ENCODE measurements at places on chromosomes 5 and 9.

- DNase-seq: no peak
These were observed 548.5 kb downstream of the MTRR start for GRCh38 chr5:8417316-8418048.

- DNase-seq: no peak
These were observed 13.4 kb downstream of the UBE2QL1 start for GRCh38 chr5:6461793-6462650.

DNA sequence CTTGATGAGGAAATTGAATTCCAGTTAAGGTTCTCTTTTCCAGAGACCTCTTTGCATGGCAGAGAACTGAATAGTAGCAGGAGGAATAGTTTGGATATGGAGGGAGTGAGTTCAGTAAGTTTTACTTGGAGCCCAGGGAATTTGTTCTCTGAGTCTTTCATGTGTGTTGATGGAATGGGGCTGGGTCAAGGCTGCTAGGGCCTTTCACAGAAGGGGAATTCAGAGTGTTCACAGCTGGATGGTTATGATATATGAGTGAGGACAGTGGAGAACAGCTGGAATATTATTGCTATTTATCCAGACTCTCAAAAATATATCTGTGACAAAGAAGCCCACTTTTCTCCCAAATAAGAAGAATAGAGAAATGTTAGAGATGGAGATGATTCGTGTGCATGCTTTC lies 372.8 kb downstream of the PLK2 start:
- DNase-seq: no peak

DNA sequence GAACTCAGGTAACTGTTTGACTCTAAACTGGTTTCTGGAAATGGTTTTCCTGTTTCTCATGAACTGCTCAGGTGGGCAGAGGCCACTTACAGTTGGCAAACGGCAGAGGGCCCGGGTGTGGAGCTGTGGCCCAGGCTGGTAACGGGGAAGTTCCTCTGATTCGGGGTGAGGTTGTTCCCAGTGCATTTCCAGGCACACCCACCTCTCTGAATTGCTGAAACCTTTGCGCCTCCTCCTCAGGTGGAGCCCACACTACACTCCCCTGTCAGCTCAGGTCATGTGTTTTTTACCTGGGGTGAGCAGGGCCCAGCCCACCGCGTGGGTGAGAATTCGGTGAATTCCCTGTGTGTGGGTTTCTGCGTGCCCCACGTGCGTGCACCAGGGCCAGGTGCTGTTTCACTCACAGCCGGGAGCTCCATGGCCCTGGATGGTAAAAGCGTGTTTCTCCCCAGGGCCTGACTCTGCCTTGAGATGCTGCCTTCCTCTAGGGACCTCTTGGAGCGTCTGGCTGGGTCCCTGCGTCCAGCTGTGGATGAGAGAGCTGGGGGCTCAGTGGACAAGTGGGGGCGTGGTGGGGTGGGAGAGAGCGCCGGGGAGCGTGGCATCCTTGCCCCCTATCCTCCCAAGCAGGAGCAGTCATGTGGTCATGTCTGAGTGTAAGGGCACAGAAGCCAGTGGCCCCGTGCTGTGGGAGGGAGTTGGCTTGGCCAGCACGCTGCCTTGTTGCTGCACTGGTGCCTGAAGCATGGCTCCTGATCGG lies 33.5 kb upstream of the LPCAT1 start:
- DNase-seq: no peak

DNA sequence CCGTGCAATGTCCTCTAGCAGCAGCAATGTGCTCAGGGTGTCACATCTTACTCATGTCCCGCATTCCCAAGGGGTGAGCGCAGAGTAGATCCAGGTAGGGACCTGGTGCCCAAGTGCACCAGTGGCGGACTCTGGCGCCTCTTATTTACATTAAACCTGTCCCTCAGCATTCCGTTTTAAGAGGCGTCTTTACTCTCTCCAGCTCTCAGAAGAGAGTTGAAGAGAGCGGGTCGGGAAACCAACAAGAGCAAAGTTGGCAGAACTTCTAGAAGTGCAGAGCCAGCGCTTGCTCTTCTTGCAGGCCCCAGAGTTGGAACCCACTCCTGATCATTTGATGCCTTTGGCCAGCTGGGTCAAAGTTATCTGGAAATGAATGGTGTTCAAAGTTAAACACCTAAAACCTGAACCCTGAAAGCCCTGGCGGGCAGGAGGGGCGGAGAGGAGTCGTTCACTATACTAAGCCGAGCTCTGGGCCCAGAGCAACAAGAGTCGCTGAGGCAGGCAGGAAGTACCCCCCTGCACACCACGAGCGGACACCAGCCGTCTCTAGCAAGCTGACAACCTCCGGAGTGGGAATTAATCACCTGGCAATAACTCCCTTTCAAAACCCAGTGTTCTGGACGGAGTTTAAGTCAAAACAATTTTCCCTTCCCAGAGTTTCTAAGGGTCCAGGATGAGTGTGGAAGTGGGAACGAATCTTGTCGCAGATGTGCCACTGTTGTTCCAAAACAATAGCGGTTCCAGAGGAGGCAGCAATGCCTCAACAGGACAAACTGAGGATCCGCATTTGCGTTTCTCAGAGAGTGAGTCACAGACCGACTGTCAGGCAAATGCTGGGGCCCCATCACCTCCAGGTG lies 122.8 kb downstream of the TMEM161B start:
- DNase-seq: no peak

DNA sequence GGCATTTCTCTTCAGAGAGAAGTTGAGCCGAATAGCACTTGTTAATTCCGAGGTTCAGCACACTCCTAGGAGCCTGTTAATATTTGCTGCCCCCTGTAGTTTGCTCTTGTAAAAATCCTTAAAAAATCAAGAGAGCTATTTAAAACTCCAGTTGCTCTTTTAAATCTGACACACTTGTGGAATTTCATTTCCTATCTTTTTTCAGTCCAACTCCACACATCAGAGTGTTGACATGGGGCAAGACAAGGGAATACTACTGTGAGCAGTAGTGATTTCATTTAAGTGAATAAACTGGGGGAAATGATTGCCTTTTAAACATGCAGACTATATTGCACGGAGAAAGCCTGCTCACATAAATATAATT lies 1096.3 kb upstream of the DMAC1 start:
- DNase-seq: no peak

DNA sequence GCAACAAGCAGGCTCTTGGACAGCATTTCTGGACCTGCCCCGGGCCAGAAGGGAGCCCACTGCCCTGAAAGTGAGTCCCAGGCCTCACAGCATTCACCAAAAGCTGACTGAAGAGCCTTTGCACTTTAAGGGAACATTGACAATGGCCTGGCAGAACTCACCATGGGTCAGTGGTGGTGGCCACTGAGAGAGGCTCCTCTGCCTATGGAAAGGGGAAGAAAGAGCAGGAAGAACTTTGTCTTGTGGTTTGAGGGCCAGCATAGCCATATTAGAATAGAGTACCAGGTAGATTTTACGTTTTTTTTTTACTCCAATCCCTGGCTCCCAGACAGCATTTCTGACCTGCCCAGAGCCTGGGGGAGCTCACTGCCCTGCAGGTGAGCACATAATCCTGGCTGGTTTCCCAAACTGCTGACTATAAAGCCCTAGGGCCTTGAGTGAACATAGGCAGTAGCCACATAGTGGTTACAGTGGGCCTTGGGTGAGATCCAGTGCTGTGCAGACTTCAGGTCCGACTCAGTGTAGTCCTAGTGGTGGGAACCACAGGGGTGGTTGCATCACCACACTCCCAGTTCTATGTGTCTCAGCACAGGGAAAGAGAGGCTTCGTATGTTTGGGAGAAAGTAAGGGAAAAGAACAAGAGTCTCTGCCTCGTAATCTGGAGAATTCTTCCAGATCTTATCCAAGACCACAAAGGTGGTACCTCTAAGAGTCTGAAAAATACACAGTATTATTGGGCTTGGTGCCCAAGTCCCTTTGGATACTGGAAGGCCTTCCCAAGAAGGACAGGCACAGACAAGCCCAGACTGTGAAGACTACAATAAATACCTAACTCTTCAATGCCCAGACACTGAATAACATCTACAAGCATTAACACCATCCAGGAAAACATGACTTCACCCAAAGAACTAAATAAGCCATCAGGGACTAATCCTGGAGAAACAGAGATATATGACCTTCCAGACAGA lies 89.5 kb downstream of the TSSK1B start:
- no peak for DNase-seq

- no peak for DNase-seq
These were observed 36.0 kb upstream of the IL7R start for GRCh38 chr5:35820735-35821134.

DNA sequence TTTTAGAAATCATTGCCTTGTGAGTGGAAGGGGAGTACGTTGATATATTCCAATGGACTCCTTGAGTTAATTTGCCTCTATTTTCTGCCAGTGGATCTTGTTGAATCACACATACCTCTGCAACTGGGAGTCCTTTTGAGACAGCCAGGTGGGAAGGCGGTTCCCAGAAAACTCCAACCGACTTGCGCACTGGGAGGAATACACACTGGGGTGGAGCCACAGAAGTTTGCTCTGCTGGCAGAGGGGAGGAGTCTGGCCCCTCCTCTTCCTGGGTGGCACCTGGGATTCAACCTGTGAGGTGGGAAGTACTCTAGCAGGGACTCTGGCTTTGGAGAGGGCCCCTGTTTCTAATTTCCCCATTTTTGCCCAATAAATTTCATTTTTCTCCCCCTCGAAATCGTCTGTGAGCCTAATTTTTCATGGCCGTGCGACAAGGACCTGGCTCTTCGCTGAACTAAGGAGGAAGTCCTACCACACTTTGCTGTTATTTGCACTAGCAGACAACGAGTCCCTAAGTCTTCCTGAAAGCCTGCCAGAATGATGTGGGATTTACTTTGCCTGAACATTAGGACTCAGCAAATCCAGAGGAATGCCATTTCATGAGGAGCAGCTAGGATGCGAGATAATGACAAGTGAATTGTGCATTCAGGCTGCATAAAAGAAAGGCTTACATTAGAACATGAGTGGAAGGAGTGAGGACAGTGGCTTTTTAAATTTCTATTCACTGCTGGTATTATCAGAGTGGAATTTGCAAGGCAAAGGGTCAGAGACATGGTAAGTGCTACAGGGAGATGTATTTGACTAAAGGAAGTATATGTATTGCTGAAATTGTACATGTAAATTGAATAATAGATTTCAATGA lies 67.2 kb downstream of the PRLR start:
- no peak for DNase-seq

- DNase-seq: no peak
These were observed 176.7 kb upstream of the FGF10 start for GRCh38 chr5:44565902-44566301.

DNA sequence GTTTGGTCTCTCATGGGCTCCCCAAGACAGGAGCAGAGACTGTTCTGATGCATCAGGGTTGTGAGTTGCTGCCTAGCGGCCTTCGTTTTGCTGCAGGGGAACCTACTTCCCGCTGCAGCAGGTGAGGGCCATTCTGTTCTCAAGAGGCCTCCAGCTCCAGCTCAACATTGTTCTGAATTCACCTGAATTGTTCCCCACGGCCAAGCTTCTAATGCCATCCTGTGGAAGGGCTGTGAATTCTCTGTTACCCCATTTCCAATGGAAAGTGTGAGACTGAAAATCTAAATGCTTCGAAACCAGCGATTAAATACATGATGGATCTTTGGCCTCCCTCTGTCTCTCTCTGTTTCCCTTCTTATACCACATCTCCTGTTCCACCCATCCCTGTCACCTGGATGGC lies 349.1 kb upstream of the DAP start:
- DNase-seq: no peak

- no peak for DNase-seq
These were observed 23.5 kb upstream of the ALDOB start for GRCh38 chr9:101458963-101459631.

DNA sequence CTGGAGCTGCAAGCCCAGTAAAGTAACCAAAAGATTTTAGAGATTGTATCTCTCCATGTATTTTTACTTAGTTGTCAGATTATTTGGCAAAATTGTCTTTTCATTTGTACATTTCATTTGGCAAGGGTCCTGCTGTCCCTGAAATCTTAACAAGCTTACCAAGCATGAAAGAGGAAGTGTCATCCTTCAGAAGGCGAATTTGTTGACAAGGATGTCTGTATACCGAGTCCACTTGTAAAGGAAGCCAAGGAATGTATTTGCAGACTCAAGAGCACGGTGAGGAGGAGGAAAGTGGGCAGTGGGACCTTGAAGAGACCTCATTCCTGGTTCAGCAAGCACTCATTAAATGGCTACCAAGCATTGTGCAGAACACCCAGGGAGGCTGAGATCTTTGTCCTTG lies 7.5 kb upstream of the OTULINL start:
- no peak for DNase-seq

DNA sequence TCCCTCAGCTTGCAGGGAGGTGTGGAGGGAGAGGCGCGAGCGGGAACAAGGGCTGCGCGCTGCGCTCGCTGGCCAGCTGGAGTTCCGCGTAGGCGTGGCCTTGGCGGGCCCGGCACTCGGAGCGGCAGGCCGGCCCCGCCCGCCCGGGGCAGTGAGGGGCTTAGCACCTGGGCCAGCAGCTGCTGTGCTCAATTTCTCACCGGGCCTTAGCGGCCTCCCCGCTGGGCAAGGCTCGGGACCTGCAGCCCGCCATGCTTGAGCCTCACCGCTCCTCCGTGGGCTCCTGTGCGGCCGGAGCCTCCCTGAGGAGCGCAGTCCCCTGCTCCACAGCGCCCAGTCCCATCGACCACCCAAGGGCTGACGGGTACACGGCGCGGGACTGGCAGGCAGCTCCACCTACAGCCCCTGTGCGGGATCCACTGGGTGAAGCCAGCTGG lies 1516.4 kb downstream of the EFNA5 start:
- DNase-seq: no peak

- no peak for DNase-seq
These were observed 79.7 kb downstream of the DAB2IP start for GRCh38 chr9:121731090-121731489.

DNA sequence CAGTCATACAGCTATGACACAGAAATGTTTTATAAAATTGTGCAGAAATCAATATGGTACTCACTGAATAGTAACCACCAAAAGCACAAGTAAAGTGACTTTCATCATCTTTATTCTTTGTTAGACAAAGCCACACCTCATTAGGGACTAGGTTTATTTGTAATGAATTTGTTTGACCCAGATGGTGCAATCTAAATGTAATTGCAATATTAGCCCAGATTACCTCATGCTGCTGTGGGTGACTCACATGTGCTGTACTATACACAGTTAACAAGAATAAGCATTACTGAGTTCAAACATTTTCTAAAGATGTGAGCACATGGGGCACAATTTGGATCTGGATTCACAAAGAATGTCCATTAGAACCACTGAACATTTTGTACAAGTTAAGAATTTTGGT lies 759.3 kb upstream of the TYRP1 start:
- no peak for DNase-seq

GRCh38 chr5:7876867-7877266 lies 7.9 kb downstream of the MTRR start:
- no peak for DNase-seq

GRCh38 chr5:169429044-169429443 lies 128.1 kb upstream of the SLIT3 start:
- DNase-seq: no peak

GRCh38 chr5:34533582-34534522 lies 122.3 kb upstream of the RAI14 start:
- DNase-seq: no peak

DNA sequence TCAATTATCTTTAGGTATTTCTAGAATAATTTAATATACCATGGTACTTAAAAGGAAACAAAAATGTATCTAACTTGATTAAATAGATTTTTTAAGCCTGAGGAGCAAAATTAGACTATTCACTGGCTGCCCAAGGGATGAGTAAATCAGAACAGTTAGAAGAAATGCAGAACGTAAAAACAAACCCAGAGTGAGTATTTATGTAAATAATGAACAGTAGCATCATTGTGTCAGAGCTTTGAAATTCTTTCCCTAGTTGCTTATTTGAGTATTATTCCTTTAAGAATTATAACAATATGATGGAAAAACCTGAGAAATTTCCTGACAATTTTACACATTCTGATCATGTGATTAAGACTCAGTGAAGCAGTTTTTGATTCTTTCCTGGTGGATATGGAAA lies 200.9 kb downstream of the GDNF start:
- DNase-seq: no peak
